DMS79 (cell line): ENCODE measurements at places on chromosomes 12 and 14.

DNA sequence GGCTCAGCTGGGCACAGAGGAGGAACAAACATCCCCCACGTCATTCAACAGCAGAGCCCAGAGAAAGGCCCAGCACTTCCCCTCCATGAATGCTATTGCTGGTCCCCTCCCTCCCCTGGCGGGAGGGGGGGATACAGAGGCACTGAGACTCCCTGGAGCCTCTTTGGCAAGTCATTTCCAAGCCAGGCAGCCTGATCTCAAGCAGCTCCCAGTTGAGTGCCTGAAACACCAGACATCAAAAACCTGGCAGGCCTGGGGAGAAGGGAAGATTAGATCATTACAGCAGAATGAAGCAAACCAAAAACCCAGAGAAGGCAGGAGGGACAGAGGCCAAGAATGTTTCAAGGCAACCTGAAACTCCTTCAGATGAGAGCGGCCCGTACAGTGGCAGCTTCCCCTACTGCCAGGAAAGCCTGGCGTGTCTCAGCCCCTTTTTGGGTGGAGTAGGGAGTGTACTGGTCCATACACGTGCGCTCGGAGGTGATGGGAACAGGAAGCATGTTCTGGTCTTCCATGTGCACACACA is 92.1 kb downstream of the LRRC74A start:
- peak; percentile 99 for DNase-seq

DNA sequence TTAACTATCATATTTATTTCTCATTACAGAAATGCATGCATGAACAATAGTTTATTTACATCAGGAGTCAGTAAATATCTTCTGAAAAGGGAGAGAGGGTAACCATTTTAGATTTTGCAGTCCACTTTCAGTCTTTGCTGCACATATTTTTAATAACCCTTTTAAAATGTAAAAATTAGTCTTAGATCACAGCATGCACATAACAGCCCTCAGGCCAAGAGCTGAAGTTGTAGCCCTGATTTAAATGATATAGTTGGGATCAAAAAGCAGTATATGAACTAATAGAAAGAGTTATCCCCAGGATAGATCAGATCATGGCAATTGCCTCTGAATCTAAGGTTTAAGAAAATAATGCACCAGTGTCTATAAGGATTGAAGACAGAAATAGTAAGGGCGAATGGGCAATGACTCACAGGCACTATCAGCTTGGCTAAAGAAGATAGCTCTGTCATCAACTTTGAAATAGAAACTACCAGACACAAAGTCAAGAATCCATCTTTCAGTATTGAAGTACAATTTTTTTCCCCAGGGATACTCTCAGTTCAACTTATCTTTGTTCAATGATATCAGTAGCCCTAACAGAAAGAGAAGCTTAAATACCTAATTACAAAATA is 13.1 kb upstream of the CLEC7A start:
- no peak for DNase-seq

GRCh38 chr14:94472842-94473241 is 3.2 kb downstream of the SERPINA9 start:
- no peak for DNase-seq

DNA sequence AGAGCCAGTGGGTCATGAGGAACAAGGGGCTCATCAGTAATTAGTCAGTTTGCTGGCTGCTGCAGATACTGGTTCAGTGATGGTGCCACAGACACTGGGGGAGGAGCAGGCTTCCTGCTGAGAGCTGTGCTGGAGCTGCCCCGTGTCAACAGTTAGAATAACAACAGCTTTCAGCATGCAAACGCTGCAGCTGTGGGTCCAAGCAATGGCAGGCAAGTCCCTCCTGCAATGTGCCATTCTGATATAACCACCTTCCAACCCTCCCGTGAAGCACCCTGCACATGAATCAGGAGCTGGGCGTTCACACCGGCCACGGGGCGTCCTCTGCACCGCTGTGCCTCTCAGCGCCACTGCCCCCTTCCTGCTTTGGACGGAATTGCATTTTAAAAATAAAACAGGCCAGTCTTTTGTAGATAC is 258.4 kb upstream of the SFSWAP start:
- DNase-seq: no peak

DNA sequence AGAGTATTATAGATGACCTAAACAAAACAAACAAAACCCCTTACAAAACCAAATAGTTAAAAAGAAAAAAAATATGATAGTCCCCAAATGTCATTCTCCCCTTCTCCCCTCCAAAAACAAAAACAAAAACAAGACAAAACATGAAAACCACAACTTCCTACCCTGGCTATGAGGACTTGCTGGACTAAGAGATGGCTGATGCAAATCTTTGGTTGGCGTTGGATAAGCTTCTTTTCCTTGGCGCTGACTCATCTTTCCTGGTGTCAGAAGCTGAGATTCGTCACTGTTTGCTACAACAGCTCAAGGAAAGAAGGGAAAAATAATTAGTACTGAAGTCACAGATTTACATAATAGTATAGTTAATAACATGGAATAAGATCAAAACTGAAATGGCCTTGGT is 102.5 kb upstream of the BBS10 start:
- DNase-seq: no peak

GRCh38 chr12:49295082-49295936 is at the start of gene PRPH:
Gene PRPH (plus strand): TSS chr12:49295147. CDS start chr12:49295201, 54 bp downstream.
- peak; percentile 58 for DNase-seq

GRCh38 chr14:94390372-94391086 is 2.1 kb upstream of the SERPINA1 start:
- DNase-seq: no peak

DNA sequence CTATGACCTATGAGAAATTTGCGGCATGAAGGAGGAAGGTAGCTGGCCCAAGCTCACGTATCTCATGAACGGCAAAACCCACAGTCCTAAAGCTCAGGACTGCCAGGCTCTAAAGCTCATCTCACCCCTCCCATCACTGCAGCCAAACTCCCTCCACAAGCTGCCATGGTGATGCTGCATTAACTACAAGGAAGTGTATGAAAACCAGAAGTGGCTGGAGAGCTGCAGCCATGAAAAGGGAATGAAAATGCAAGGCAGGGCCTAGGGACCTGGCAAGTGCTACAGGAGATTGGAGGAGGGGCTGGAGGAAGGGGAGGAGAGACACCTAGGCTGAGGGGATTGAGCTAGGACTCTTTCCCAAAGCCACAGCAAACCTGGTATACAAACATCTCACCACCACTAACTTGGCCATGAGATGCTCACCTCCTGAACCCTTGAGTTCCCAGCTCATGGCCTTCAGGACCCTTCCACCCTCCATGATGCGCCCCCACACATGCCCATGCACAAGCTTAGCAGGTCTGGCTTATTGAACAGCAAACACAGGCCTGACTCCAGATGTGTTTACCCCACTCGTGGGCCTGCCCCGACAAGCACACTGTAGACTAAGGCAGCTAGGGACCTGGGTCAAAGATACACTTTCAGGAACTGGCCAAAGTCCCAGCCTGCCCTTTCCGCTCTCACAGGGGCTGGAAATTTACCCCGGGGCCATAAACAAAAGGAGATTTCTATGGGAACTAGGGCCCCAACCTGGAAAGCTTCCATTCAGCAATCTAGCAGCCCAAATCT is 42.0 kb downstream of the LTBP2 start:
- DNase-seq: peak; percentile 34
